ENCODE measurements at places on chromosomes 1 and 21. TPM values are rescaled to one million over a fixed set of nuclear protein-coding genes. Genes with fewer than 3 reads are reported as not detected.

Gene LAMTOR2
- 66.4 TPM for total RNA-seq

Gene PRDX1
- total RNA-seq, result 2,651 TPM

Gene ST6GALNAC5
- total RNA-seq, result not detected

Gene CR1L
- not detected for total RNA-seq

Gene GJB3
- total RNA-seq, result not detected

Gene EXO1
- total RNA-seq, result 26.1 TPM

Gene MNDA
- not detected for total RNA-seq

Gene CHAF1B
- total RNA-seq, result 14.1 TPM

Gene UBIAD1
- 16.9 TPM for total RNA-seq

Gene CLCA1
- not detected for total RNA-seq

Gene MATN1
- not detected for total RNA-seq

Gene DAB1
- total RNA-seq, result 0.08 TPM

Gene MTFR1L
- 47.5 TPM for total RNA-seq

Measured in HepG2 (cell line).